ENCODE measurements at places on chromosomes 11 and 22.

DNA sequence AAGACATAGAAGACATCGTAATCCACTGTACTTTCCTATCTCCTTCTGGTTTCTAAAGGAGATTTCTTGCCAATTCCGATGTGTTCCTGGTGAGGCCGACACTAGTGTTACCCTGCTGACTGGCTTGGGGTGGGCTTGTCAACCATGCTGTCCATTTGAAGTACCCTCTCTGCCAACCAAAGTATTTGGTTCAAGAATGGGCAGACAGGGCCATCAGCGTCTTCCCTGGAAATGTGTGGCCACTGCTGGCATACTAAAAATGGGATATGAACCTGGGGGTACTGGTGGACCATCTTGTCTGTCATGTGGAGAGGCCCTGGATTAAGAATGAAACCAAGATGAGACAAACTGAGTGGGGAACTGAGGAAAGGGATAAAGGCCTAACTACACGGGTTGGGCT lies 1.8 kb upstream of the VSTM5 start:
- no peak for DNase-seq

DNA sequence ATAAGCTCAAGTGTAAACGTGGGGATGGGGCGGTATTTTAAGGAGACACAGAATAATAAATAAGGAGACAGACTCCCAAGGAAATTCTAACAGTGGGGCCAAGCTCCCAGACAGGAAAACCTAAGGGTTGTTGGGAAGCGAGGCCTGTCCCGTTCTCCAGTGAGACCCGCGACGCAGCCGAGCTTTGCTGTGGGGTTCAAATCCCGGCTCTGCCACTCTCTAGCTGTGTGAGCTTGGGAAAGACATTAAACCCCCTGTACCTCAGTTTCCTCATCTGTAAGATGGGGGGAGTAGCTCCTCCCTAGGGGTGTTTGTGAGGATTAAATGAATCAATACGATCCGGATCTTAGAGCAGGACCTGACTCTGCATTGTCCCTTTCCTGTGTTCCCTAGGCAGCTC lies 106.8 kb downstream of the TRIM29 start:
- no peak for DNase-seq

GRCh38 chr11:72812967-72813739 lies 1.1 kb upstream of the ATG16L2 start:
- no peak for DNase-seq

GRCh38 chr11:19952911-19953310 lies 207.4 kb downstream of the DBX1 start:
- no peak for DNase-seq

DNA sequence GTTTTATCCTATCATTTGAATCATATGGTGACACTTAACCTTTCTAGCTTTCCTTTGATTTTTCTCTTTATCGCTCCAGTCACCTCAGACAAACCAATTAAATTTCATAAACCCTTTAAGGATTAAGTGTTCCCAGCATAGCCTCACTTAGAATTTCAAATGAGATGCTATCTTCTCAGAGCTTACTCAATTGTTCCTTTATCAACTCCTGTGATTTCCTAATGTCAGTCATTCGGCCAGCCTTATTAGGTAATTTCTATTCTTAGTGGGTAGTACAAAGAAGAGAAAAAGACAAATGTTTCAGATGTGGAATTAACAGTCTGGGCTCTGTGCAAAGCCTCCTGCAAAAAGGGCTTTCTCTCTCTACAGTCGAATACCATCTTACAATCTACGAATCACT lies 77.1 kb upstream of the CCDC90B start:
- peak; percentile 47 for DNase-seq

DNA sequence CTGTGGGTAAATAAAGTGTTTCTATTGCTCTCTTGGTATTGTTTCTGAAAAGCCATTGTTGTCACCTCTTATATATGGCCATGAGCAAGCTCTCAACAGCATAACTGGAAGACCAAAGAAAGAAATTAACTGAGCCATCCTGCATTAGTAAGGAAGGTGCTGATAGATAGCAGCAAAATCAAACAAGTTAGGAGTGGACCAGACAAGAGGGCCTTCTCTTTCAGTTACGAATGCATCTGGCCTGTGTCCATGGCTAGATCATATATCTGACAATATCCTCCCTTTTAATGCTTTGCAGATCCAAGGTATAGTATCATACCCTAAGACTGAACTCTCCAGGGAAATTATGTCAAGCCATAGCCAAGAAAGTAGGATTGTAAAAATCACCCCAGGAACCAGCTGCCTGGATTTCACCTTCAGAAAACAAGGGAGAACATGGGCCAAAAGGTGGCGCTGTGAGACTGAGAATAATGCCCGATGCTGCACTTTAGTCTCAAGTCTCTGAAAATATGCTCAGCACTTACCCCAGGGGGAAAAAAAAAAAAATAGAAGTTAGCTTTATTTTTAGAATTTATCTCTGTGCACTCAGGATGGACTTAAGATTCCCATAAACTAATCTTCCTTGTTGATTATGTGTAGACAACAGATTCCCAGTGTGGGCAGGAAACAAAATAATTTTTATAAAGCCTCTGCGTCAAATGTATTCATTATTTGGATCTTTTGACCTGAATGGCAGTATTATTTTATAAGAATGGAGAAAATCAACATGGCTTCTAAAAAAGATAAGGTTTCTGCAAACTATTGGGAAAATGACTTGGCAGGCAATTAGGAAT lies 415.1 kb downstream of the ETS1 start:
- DNase-seq, result peak; percentile 46

DNA sequence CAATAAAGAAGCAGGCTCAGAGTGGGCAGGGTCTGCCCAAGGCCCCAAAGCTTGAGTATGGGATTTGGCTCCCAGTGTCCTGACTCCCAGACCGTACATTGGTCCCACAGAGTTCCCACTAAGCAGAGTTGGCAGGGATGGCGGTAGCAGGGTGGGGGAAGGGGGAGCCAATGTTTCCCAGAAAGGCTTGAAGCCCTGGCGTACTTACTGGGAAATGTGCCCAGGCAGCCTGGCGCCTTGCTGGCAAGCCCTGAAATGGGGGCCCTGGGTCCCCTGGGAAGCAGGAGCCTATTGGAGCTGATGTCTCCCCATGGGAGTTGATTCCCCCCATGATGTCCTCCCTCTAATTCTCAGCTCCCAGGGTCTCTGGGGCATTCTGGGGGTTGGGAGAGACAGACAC lies 9.3 kb downstream of the ARHGEF17 start:
- no peak for DNase-seq

GRCh38 chr11:66044757-66045156 lies 4.2 kb downstream of the GAL3ST3 start:
- no peak for DNase-seq

DNA sequence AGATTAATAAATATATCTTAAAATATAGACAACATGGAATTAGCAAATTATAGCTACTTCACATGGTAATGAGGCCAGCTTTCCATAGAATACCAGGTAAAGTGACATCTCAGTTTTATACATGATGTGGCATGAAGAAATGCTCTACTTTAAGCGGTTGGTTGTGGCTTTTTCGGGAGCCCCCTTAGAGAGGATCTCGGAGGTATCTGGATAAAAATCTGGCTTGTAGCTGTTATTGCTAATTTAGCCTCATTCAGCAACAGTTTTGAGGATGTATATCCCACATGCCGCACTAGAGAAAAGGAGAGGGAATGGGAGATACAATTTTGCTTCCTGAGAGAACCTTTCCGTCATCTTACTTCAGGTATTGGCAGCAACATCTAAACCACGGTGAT lies 24.0 kb upstream of the TOP3B start:
- no peak for DNase-seq

- no peak for DNase-seq
Observed at GRCh38 chr22:38201371-38201710, 453 bp upstream of the MAFF start.

GRCh38 chr11:128451652-128452470 lies 135.5 kb downstream of the ETS1 start:
- DNase-seq, result no peak

- DNase-seq, result peak; percentile 61
Observed at GRCh38 chr11:24234822-24235508, 261.9 kb upstream of the LUZP2 start.

GRCh38 chr11:121557348-121557747 lies 104.6 kb upstream of the SORL1-AS1 start:
- DNase-seq, result no peak

- no peak for DNase-seq
Observed at GRCh38 chr11:96257972-96258934, 84.7 kb downstream of the MAML2 start.

GRCh38 chr11:119795231-119795630 lies 66.2 kb upstream of the NECTIN1 start:
- peak; percentile 49 for DNase-seq

GRCh38 chr11:131345406-131345805 lies 25.0 kb upstream of the NTM start:
- DNase-seq, result no peak

- DNase-seq, result no peak
Observed at GRCh38 chr11:113549061-113549460, 73.9 kb upstream of the DRD2 start.

- DNase-seq, result no peak
Observed at GRCh38 chr11:2428322-2428795, 16.0 kb downstream of the TRPM5 start.

- no peak for DNase-seq
Observed at GRCh38 chr22:27630754-27631153, 170.8 kb downstream of the MN1 start.

DNA sequence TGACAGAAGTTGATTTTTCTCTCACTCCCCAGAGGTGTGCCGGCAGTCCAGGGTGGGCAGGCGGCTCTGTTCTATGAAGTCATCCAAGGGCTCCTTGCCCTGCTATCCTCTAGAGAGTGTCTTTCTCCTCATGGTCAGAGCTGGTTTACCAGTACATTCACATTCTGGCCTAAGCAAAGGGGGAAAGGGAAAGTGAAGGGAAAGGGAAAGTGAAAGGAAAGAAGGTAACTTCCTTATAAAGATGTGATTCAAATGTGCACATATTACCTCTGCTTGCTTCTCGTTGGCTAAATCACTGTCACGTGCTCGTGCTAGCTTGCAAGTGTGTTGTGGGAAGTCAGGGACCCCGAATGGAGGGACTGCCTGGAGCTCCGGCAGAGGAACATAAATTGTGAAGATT lies 2.9 kb upstream of the HTATIP2 start:
- no peak for DNase-seq

GRCh38 chr11:125947419-125948277 lies 1.8 kb downstream of the VSIG10L2 start:
- DNase-seq, result no peak

DNA sequence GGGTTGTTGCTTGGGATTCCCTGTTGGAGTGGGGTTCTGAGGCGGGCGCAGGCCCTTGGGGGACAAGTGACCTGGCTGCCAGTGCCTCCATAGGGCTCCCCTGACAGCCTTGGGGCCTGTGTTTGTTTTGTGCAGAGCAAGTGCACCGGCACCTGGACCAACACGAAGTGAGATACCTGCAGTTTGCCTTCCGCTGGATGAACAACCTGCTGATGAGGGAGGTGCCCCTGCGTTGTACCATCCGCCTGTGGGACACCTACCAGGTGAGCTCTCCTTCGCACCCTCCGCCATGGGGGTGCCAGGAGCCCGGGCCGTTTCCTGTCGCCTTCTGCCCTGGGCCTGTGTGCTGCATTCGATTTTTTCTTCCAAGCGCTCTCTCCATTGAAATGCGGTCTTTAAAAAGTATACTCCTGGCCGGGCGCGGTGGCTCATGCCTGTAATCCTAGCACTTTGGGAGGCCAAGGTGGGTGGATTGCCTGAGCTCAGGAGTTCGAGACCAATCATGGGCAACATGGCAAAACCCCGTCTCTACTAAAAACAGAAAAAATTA lies 274.6 kb downstream of the TBC1D22A start:
- DNase-seq, result no peak

DNA sequence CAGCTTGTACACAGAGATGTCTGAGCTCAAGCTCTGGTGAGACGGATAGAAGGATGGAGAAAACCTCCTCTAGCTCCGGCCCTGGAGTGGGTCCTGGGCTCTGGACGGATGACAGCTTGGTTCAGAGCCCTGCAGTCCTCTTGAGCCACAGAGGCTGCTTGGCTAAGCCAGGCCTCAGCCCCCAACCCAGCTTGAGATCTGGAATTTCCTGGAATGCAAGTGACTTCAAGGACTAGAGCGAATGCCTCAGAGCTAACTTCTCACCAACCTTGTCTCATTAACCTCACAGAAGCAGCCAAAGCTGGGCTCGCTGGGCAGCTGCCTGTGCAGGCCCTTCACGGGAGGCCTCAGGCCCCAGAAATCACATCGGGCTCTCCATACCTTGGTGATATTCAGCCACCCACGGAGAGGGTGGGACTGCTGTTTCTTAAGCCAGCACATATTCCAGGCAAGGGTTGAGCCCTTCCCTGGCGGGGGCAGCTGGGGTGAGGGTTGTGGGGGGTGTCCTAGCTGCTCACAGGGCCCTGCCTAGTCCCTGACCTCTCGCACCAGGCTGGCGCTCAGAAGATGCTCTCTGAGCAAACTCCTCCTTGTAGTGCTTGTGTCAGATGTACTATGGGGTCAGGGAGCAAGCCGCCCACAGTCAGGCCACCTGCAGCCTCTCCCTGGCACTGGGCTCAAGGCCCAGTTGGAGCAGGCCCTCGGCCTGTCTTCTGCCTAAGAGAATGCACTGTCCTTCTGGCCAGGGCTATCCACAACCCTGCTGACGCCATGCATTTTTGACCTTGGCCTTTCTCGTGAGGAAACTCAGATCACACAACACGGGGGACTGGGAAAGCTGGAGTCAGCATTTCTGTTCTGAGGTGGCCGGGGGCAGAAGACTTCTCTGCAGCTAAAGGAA lies 73.6 kb upstream of the TTLL12 start:
- no peak for DNase-seq

GRCh38 chr11:31687861-31688260 lies 123.3 kb downstream of the PAX6 start:
- no peak for DNase-seq

DNA sequence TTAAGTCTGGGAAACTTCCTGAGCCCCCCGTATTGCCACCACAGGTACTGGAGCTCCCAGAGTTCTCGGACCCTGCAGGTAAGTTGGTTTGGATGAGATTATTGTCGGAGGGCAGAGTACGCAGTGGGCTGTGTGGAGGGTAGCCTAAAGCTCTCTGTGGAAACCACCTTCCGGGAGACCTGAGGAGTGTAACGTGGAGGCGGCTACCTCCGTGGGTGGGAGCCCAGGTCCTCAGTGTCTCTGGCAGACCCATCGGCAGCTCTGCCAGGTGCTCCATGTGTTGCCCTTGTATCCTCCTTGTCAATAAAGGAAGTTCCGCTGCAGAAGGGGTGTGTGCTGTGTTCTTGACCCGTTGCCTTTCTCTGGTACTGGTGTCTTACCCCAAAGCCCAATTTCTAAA lies 61.4 kb downstream of the SYT13 start:
- no peak for DNase-seq

DNA sequence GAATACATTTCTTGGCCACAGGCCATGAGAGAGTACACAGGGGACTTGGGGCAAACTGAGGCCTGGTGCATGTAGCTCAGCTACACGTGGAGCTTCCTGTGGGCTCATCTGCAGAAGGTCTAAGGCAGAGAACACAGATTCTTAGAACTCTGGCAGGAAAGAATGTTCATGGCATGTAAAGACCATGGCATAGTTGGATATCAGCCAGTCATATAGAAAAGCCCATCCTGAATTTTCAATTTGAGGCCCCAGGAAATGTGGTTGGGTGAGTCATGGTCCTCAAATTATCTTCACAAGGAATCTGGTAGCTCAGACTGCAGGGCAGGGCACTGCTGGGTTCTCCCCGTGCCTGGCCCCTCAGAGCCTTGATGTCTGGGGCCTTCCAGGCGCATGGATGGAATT lies 13.7 kb upstream of the ST3GAL4 start:
- peak; percentile 98 for DNase-seq

Data from retinal pigment epithelial cell (primary cell).